ENCODE measurements at places on chromosomes 2 and 18. TPM values are rescaled to one million over a fixed set of nuclear protein-coding genes. Genes with fewer than 3 reads are reported as not detected.
A peak's percentile ranks its signal among the peaks of the same experiment; 100 is the strongest.

- no peak for DNase-seq
Measured at GRCh38 chr18:44871771-44872170, 191.1 kb downstream of the SETBP1 start.

GRCh38 chr2:237122214-237122666 lies 36.6 kb downstream of the COPS8 start:
- DNase-seq, result no peak

DNA sequence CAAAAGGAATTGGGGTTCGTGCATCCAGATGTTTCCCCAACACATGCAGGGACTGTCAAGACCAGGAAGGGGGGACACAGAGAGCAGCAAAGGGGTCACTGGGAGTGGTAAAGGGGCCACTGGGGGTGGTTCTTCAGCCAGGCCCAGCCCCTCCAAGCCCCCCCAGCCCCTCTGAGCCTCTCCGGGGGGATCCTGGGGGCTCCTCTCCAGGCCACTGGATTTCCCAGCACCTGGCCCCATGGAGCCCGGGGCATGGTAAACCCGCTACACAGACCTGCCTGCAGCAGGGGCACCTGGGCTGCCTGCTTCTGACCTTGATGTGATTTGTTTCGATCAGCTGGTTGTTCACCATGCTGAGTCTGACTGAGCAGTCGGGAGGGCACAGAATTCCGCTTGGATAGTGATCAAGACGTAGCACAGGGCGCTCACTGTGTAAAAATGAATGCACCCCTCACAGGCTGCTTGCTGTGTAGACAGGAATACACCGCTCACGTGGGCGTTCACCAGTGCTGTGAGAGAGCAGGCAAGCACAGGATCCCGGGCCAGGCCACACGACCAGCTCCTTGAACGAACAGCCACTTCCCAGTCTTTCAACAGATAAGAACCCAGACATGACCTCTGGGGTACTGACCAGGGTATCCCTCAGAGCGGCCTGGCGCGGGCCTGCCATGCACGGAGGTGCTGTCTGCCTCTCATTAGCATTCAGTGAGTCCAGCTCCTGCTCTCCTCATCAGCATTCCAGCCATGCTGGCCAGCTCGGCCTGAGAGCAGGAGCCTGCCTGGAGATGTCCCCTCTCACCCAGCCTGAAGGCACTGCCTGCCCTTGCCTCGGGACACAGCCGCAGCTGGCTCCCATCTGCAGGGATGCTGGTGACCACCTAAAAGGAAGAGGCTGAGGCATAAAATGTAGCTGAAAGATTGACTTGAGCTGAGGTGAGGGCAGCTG lies 73.3 kb upstream of the OTOS start:
- no peak for DNase-seq

DNA sequence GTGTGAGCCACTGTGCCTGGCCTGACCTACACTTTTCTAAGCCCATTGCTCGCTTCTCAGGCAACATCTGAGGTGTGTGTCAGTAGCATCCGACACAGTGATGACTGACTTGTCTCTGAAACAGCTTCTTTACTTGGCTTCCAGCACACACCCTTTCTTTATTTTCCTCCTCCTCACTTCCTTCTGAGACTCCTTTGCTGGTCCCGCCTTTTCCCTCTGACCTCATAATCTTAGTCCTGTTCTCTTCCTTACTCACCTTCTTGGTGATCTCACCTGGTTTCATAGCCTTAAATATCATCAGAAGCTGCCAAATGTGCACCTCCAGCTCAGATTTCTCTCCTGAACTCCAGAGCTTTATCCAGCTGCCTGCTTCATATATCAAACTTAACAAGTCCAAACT lies 66.6 kb upstream of the PELI1 start:
- DNase-seq, result no peak

- DNase-seq, result no peak
Measured at GRCh38 chr18:39186008-39186407, 1620.4 kb upstream of the CELF4 start.

DNA sequence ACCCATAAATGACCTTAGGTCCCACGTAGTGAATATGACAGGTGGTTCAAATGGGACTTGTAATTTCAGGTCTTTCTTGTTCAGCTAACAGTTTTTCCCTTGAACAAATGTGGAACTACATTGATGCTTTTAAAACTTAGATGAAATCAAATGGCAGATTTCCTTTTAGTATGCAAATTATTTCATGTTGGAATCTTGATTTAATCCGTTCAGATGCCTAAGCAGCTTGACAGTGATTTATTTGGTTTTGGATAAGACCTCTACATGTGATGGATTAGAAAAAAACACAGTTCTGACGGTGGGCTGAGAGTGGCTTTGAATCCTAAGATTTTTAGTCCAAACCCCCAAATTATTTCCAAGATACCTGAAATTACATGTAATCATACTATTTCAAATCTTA lies 16.9 kb downstream of the SCYGR4 start:
- no peak for DNase-seq

- DNase-seq, result no peak
Measured at GRCh38 chr2:234796045-234796591, 155.7 kb upstream of the SH3BP4 start.

- no peak for DNase-seq
Measured at GRCh38 chr2:181063696-181064095, 83.3 kb downstream of the UBE2E3 start.

GRCh38 chr2:144078802-144079724 lies 440.9 kb downstream of the ZEB2 start:
- DNase-seq, result no peak

GRCh38 chr2:238498691-238499295 lies 72.1 kb downstream of the ASB1 start:
- no peak for DNase-seq

- DNase-seq, result no peak
Measured at GRCh38 chr2:63654959-63655358, 66.2 kb downstream of the MDH1 start.

DNA sequence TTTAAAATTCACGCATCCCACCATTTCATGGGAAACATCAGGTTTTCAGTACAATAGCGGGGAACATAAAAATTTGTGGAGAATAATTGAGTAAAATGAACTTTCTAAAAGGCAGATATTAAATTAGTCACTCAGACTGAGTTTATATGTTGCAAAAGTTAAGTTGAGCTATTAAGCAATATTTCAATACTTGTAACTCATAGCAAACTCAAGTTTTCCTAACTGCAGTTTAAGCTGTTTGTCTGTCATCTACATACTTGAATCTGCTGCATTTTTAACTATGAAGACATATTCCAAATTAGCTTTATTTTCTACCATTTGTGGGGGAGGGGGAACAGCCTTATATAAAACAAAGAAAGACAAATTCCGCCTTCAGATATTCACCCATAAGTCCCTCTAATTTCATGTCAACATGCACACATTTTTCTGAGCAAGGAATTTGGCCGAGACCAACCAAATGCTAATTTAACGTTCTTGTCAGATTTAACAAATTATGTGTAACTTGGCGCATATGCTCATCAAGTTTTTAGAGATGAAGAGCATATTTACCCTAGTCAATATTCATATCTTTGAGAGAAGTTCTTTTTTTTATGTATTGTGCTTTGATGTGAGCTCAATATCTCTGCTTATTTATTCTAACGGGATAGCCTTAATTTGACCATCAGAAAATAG lies 462.9 kb downstream of the TXNL1 start:
- no peak for DNase-seq

- DNase-seq, result no peak
Measured at GRCh38 chr18:55857409-55857808, 269.4 kb upstream of the TCF4 start.

DNA sequence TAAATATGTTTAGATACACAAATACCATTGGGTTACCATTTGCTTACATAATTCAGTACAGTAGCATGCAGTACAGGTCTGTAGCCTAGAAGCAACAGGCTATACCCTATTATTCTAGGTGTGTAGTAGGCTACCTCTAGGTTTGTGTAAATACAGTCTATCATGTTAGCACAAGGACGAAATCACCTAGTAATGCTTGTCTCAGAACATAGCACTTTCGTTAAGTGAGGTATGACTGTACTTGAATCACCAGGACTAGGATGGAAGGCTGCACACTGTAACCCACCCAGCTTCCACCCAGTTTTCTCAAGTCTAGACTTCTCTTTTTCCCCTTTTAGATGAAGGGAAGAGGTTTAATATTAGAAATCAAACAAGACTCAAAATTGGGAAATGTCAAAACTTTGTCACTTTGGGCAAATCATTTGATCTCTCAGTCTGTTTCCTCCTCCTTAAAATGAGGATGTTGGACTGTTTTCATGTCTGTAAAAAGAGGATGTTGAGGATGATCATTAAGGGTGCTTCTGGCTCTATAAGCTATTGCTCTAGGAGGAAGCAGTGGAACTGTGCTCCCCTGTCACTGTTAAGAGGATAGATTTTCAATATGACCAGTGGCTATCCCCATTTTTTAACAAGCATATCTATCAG lies 3.7 kb upstream of the SOCS6 start:
- DNase-seq, result no peak

DNA sequence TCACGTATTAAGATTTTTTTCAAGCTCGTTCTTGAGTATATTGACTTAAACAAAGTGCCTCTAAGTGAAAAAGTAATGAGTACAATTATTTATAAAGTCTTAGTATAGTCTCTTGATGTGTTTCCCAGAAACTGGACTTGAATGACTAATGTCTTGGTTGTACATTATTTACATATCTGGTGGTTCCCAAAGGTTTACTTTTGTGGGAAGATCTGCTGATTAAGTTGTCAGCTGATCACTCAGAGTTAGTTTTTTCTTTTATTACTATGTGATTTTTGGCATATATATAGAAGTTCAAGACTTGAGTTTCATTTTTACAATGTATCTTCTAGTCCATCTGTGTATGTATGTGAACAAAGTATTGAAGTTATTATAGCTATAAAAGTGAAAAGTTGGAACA lies 29.5 kb downstream of the RNF144A start:
- no peak for DNase-seq

GRCh38 chr2:172095146-172095904 lies 7.4 kb downstream of the DLX2 start:
- DNase-seq, result peak; percentile 88

- DNase-seq, result no peak
Measured at GRCh38 chr2:157321466-157321865, 4.2 kb downstream of the ERMN start.

- DNase-seq, result no peak
Measured at GRCh38 chr18:523561-523960, 23.1 kb upstream of the COLEC12 start.

- DNase-seq, result no peak
Measured at GRCh38 chr2:191907091-191907490, 60.2 kb upstream of the CAVIN2 start.

- no peak for DNase-seq
Measured at GRCh38 chr2:67717692-67718091, 320.6 kb downstream of the ETAA1 start.

DNA sequence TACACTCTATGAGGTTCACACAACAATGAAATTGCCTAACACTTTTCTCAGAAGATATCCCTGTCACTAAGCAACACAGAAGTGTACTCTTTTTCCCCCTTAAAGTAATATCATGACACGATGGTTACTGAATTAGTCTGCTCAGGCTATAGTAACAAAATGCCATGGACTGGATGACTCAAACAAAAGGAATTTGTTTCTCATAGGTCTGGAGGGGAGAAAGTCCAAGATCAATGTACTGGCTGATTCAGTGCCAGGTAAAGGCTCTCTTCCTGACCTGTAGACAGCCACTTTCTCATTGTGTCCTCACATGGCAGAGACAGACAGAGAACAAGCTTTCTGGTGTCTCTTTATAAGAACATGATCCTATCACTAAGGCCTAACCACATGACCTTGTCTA lies 211.9 kb downstream of the RBM43 start:
- no peak for DNase-seq

DNA sequence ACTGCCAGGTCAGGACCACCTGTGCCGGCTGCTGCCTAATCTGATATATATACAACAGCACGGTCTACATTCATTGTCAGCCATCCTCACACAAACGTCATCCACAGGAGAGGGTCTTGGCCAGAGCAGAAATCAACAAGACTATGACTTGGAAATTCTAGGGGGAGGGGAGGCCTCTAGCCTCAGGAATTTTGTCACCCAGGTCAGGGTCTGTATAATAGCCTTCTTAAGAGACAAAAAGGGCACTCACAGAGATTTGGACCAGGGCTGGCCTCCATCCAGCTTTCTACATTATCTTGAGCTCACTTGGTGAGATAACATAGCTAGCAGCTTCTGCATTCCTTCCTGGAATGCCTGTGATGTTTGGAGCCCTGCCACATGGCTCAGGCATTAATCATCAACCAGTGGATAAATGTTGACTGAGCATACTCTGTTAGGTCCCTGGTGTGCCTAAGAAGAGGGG lies 50.4 kb upstream of the CTIF start:
- DNase-seq, result no peak

DNA sequence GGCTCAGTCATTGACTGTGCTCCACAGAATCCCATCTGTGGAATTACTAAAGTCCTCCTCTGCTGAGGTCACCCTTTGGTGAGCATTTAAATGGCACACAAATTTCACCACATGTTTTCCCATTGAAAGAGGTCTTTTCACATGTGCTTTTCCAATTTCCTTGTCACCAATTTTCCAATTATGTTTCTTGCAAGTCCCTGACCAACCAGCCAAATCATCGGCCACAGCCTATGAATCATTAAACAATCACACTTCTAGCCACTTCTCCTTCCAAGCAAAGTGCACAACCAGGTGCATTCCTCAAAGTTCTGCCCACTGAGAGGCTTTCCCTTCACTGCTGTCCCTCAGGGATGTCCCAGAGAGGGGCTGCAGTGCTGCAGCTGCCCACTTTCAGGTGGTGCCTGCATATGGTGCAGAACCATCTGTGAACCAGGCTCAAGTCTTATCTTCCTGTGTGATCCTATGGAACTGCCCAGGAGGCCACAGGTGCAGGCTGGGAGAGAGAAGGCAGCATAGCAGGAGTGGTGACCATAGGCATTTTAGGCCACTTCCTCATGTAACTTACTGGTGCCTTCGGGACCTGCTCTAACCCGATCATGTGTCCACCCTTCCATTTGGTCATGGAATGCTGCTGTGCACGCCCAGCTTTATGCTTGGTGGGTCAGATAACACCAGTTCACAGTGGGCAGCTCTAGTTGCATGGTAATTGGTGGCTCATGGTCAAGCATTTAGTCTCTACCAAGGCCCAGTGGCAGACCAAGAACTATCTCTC lies 153.0 kb downstream of the SEPTIN10 start:
- DNase-seq, result no peak

Gene LIMS3
- total RNA-seq, result 1.7 TPM

Gene FN1
- total RNA-seq, result 0.18 TPM

Gene CLHC1
- 9.8 TPM for total RNA-seq

Gene WNT10A
- 1.0 TPM for total RNA-seq

Gene ASB18
- not detected for total RNA-seq
